ENCODE measurements at places on chromosomes 16 and 17.
A peak's percentile ranks its signal among the peaks of the same experiment; 100 is the strongest.

GRCh38 chr17:61196302-61196704 is 203.3 kb upstream of the TBX2 start:
- no peak for DNase-seq

DNA sequence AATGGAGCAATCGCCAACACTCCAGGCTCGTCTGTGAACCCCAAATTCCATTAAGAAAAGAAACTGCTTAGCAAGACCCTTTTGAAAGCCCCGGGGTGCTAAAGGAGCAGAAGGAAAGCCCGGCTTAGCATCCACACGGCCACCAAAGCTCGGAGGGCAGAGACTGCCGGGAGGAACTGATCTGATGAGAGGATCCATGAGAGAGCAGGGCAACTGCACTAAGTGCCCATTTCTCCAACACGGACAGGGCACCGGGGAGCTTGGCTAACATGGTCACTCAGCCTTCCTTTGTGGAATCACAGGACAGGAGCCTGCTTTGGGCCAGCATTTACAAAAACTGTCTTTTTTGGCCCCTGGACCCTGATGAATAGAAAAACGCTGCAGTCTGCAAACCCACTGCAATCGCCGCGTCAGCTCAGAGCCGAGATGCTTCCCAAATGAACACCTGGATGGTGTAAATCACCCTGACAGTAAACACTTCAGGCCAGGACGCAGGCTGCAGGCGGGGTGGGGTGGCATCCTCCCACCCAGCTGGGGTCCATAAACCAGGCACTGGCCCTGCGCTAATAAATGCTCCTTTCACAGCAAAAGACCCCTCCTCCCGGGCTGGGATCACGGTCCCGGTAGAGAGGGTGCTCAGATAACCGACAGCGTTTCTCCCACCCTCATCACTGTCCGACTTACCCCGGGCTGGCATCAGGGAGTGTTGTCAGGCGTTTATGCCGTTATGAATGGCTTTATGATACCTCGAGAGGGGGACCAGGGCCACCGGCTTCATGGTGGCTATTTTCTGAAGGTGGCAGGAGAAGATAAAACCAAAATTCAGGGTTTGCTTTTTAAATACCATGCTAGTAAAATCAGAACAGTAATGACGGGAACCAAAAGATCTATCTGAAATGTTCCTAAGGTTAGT is 299.5 kb downstream of the IRF8 start:
- DNase-seq: no peak

DNA sequence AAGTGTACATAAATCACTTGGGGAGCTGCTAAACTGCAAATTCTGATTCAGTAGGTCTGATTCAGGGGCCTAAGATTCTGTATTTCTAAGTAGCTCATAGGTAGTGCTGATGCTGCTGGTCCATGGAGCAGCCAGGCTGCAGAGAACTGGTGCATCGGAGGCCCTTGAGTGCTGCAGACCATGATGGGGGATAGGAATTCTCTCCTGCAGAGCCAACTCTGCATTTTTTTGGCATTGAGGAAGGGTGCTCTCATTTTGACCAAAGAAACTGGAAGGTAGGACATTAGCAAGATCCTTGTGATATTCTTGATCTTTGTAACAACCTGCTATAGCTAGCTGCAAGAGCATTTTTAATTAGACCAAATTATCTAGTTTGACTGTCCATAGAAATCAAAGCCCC is 4.7 kb downstream of the HOXB2 start:
- no peak for DNase-seq

DNA sequence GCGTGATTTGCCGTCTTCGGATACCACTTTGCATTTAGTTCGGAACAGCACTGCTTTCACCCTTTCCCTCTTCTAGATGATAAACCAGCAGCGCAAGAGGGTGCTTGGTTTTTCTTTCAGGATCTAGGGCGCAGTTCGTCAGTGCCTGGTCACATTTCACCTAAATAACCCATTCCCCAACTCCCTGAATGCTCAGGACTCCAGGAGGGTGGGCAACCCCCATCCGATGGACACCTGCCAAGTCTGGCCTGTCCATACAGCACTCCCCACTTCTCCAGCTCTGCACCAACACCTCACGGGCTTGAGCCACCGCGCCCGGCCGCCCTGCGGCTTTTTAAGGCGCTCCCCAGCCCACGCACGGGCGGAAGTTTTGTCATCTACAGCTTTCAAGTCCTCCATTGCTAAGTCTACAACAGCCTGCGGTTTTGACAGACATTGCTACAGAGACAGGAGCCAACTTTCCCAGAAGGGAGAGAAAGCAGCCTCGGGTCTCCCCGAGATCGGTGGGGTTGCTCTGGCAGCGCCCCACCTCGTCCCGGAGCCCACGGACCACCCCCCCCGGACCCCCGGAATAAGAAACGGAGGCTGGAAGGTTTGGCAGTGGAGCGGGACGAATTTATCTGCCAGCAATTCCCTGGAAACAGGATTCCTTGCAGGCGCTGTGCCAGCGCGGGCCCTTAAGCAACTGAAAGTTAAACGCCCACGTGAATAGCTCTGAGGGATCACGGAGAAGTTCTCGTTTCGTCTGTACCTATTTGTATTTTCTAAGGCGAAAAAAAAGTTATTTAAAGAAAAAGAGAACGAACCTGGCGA is 38.6 kb upstream of the SLFN13 start:
- DNase-seq: peak; percentile 86

DNA sequence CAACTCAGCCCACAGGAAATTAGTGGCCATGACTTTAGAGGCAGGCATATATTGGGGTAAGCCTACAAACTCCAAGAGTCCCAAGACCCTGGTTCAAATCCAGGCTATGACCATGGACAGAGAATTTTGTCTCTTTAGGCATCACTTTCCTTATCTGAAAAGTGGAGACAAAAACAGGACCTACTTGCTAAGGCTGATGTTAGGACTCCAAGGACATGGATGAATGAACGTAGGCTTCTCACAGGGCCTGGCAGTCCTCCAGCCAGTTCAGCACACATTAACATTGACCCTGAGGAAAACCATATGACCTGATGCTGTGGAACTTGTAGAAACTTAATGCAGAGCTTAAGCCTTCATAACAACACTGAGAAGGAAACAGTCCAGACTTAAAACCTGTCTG is 1.4 kb downstream of the FKBP10 start:
- no peak for DNase-seq

Measured in activated CD4-positive, alpha-beta T cell treated with anti-CD3 and anti-CD28 coated beads, Interleukin-2, amount 50 U/mL, for 16 hours (primary cell).